GM23338 (cell line): ENCODE measurements at places on chromosomes 7 and 10. TPM values are rescaled to one million over a fixed set of nuclear protein-coding genes. Genes with fewer than 3 reads are reported as not detected.

The GIMAP8 gene
- total RNA-seq, result not detected in 2 replicates

The PLEKHS1 gene
- not detected in 2 replicates for total RNA-seq

The IFIT1 gene
- 3.1 and 3.9 TPM in 2 replicates for total RNA-seq

The CREB5 gene
- total RNA-seq, result 1.7 and 2.4 TPM in 2 replicates

The TMEM273 gene
- not detected in 2 replicates for total RNA-seq

The PLCE1 gene
- 0.08 and 0.10 TPM in 2 replicates for total RNA-seq

The AGR3 gene
- total RNA-seq, result not detected in 2 replicates

The MYOZ1 gene
- total RNA-seq, result 2.4 and 3.2 TPM in 2 replicates

DNA sequence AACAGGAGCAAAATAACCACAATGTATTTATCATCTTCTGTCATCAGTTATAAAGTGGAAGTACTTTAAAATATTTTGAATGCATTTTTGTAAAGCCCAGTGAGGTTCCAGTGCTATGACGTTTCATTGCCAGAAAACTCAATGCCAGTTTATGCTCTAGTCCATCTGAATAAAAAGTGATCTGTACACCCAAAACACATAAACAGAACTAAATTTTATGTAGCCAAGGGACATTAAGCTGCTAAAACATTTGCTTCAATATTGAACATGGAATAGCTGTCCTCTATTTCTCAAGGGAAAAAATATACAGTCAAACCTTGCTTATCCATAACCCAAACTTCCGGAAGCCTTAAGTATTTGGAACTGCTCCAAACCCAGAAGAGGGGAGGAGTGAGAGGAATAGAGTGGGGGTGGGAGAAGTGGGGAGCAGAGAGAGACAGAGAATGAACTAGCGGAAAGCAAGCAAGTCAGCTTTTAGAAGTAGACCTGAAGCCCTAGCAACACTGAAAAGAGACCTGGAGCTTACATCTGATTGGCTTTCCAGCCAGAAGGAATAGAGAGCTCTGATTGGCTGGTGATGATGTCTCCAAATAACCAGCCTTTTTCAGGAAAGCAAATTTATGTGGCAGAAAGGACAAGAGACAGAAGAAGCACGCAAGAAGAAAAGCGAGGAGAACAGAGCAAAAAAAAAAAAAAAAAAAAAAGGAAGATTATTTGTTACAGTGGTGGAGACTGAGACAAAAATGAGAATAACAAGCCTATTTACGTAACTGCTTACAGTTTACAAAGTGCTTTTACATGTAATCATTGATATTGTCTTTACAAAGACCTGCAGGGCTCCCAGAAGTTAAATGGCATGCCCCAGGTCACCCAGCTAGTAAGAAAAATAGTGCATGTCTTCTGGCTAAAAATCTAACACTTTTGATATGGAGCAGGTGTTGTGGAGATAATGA, 196.0 kb downstream of the RNLS start:
- DNase-seq, result peak; percentile 76
- H3K4me3 ChIP-seq, result no peak overlapping the region
- no peaks in the 10 kb centered on the region for H3K36me3 ChIP-seq
- peaks cover 3% of the 10 kb centered on the region for H3K4me1 ChIP-seq

- no peaks in the 10 kb centered on the region for H3K36me3 ChIP-seq
- no peaks in the 10 kb centered on the region for H3K27me3 ChIP-seq
- H3K4me3 ChIP-seq, result no peak overlapping the region
- DNase-seq, result no peak
- H3K4me1 ChIP-seq, result peaks cover 12% of the 10 kb centered on the region
Observed at GRCh38 chr7:133857376-133858119, 269.6 kb upstream of the LRGUK start.

DNA sequence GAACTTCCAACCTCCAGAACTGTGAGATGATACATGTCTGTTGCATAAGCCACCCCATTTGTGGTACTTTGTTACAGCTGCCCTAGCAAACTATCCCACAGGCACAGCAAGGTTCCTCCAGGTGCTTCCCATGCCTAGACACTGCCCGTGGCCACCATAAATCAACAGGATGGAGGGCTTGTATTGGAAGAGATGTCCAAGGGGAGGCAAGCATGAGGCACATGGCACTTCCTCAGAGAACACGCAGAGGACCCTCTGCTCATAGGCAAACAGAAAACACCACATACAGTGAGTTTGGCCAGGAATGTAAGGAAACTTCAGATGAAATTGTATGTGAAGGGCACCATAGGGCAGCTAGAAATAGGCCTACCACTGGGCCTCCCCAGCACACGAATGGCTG, 291.1 kb downstream of the GRID1 start:
- H3K36me3 ChIP-seq, result no peaks in the 10 kb centered on the region
- H3K4me3 ChIP-seq, result no peak overlapping the region
- no peaks in the 10 kb centered on the region for H3K27me3 ChIP-seq
- DNase-seq, result no peak
- no peaks in the 10 kb centered on the region for H3K4me1 ChIP-seq

- no peaks in the 10 kb centered on the region for H3K36me3 ChIP-seq
- peak; percentile 71 for DNase-seq
- H3K4me1 ChIP-seq, result no peaks in the 10 kb centered on the region
- H3K27ac ChIP-seq, result no peak overlapping the region
- no peak overlapping the region for H3K4me3 ChIP-seq
Observed at GRCh38 chr10:116444527-116445142, 17.0 kb downstream of the PNLIPRP3 start.

DNA sequence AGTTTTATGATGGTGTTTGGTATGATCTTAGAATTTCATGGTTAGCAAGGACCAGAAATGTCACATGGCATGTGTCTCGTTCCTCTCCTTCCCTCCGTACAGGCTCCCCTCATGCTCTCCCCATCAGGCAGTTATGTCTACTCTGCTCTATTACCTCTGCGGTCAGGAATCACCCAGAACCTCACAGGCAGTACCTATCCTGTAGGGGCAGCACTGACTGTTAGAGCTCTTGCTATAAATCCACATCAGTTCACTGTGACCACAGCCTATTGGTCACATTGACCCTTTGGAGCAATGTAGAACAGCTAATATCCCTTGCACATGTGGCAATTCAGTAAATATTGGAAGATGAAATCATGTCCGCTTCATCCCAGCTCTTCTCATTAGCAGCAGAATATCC, 151.8 kb downstream of the WNT2 start:
- no peak overlapping the region for H3K27ac ChIP-seq

DNA sequence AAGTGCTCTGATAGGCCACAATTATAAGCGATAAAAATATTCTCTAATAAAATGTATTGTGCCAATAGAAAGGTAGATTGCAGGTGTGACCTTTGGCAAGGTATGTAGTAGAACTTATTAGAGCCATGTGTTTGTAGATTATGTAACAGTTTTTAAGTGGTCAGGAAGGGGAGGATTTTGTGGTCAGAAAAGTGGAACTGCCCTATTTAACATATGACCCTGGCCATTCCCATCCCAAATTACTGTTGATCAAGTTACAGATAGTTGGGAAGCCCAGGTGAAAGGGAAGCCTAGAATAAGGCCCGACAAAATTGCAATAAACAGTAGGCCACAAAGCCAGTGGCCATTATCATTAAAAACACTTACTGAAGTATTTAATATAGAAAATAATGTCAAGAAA, 89.2 kb downstream of the SPAG6 start:
- H3K4me1 ChIP-seq, result peaks cover 14% of the 10 kb centered on the region
- no peaks in the 10 kb centered on the region for H3K36me3 ChIP-seq
- H3K4me3 ChIP-seq, result no peak overlapping the region
- DNase-seq, result no peak
- H3K27ac ChIP-seq, result no peak overlapping the region

- no peak overlapping the region for H3K27ac ChIP-seq
- H3K4me3 ChIP-seq, result no peak overlapping the region
- H3K4me1 ChIP-seq, result no peaks in the 10 kb centered on the region
- DNase-seq, result no peak
- no peaks in the 10 kb centered on the region for H3K36me3 ChIP-seq
Observed at GRCh38 chr10:6665847-6666246, 85.8 kb upstream of the PRKCQ start.

DNA sequence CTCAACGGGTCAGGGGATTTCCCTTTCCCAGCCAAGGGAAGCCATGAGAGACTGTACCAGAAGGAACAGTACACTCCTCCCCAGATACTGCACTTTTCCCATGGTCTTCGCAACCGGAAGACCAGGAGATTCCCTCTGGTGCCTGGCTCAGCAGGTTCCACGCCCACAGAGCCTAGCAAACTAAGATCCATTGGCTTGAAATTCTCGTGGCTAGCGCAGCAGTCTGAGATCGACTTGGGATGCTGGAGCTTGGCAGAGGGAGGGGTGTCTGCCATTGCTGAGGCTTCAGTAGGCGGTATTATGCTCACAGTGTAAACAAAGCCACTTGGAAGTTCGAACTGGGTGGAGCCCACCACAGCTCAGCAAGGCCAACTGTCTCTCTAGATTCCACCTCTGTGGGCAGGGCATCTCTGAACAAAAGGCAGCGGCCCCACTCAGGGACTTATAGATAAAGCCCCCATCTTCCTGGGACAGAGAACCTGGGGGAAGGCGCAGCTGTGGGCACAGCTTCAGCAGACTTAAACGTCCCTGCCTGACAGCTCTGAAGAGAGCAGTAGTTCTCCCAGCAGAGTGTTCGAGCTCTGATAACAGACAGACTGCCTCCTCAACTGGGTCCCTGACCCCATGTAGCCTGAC, 29.6 kb downstream of the SLC16A12 start:
- no peaks in the 10 kb centered on the region for H3K36me3 ChIP-seq

GRCh38 chr7:92832534-92833023, 3.8 kb downstream of the CDK6 start:
- 0 out of 2 replicates have a peak overlapping the region, but pooled peaks have one; percentile 40 for H3K27ac ChIP-seq
- peaks cover 13% of the 10 kb centered on the region for H3K27me3 ChIP-seq
- no peaks in the 10 kb centered on the region for H3K36me3 ChIP-seq
- peak overlapping the region; percentile 70 for H3K4me3 ChIP-seq

GRCh38 chr10:120262857-120263547, 194.0 kb upstream of the PLPP4 start:
- no peak for DNase-seq
- no peak overlapping the region for H3K27ac ChIP-seq
- H3K4me1 ChIP-seq, result no peaks in the 10 kb centered on the region
- H3K27me3 ChIP-seq, result no peaks in the 10 kb centered on the region
- no peaks in the 10 kb centered on the region for H3K36me3 ChIP-seq
- no peak overlapping the region for H3K4me3 ChIP-seq

GRCh38 chr7:101843293-101844271, 26.2 kb downstream of the CUX1 start:
- no peaks in the 10 kb centered on the region for H3K27me3 ChIP-seq
- H3K4me3 ChIP-seq, result peak overlapping the region; percentile 20; the same call in 1 of the 2 replicates
- H3K27ac ChIP-seq, result peak overlapping the region; percentile 64
- H3K36me3 ChIP-seq, result no peaks in the 10 kb centered on the region
- DNase-seq, result peak; percentile 78

DNA sequence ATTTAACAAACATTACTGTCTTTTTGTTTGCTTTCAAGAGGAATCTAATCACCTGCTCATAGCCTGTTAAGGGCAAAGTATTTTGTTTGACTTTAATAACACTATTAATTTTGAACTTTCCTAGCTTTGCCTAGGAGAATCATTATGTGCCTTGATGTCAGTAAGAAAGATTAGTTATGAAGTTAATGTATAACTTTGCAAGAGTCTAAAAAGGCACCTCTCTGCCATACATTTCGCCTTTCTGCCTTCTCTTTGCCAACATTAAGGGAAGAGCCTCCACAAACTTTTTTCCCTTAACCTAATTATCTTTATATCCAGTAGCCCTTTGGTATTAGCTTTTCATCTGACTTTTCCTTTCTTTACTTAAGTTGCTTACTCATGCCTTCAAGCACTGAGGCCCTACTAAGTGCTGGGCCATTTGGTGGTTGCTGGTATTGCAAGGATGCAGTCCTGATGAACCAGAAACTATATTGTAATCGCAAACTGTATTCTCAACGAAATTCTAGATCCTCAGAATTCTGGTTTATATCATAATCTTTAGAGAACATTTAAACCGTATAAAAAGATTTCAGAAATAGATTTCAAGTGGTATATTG, 108.5 kb downstream of the SND1 start:
- H3K4me1 ChIP-seq, result peaks cover 32% of the 10 kb centered on the region
- DNase-seq, result no peak
- no peaks in the 10 kb centered on the region for H3K36me3 ChIP-seq
- no peak overlapping the region for H3K27ac ChIP-seq
- H3K4me3 ChIP-seq, result no peak overlapping the region

DNA sequence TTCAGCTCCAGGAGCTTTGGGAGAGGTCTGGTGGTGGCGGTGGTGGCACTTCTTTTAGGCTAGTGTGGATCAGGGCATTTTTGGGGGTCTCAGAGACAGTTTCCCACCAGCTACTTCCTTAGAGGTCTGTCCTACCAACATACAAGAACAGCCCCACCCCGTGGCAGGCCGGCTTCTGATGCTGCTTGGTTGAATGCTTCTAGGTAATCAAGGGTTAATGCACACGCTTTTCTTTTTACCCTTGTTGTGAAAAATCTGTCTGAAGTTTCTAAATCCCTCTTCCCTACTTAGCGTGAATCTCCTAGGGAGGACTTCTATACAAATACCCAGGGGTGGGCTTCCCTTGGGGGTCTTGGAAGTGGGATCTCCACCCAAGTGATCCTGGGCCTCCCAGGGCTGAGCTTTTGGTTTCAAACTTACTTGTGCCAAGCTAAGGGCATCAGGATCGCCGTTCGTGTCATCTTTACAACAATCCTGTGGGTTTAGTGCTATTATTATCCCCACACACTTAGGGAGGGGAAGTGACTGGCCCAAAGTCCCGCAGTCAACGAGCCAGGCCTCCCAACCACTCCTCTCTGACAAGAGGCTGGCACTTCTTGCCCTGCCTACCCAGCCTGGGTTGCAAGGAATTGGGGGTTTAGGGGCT, 1.7 kb downstream of the SH2B2 start:
- no peak overlapping the region for H3K27ac ChIP-seq
- peak overlapping the region; percentile 94 for H3K4me3 ChIP-seq
- peaks cover 17% of the 10 kb centered on the region; the same call in 1 of the 2 replicates for H3K27me3 ChIP-seq
- no peaks in the 10 kb centered on the region for H3K36me3 ChIP-seq
- DNase-seq, result no peak

- H3K4me3 ChIP-seq, result no peak overlapping the region
- no peak overlapping the region for H3K27ac ChIP-seq
- no peaks in the 10 kb centered on the region for H3K36me3 ChIP-seq
- no peaks in the 10 kb centered on the region for H3K27me3 ChIP-seq
Observed at GRCh38 chr7:125599387-125599786, 669.8 kb upstream of the POT1 start.

GRCh38 chr10:127694580-127695193, 42.3 kb upstream of the FOXI2 start:
- peak overlapping the region; percentile 79; the same call in 1 of the 2 replicates for H3K27ac ChIP-seq
- H3K27me3 ChIP-seq, result no peaks in the 10 kb centered on the region
- H3K4me3 ChIP-seq, result 0 out of 2 replicates have a peak overlapping the region, but pooled peaks have one; percentile 15

- peaks cover 26% of the 10 kb centered on the region for H3K27me3 ChIP-seq
- H3K27ac ChIP-seq, result no peak overlapping the region
- H3K4me1 ChIP-seq, result peaks cover 9% of the 10 kb centered on the region; the same call in 1 of the 2 replicates
- H3K36me3 ChIP-seq, result no peaks in the 10 kb centered on the region
- H3K4me3 ChIP-seq, result peak overlapping the region; percentile 71
Observed at GRCh38 chr10:690372-691161, 1.1 kb upstream of the DIP2C start.

DNA sequence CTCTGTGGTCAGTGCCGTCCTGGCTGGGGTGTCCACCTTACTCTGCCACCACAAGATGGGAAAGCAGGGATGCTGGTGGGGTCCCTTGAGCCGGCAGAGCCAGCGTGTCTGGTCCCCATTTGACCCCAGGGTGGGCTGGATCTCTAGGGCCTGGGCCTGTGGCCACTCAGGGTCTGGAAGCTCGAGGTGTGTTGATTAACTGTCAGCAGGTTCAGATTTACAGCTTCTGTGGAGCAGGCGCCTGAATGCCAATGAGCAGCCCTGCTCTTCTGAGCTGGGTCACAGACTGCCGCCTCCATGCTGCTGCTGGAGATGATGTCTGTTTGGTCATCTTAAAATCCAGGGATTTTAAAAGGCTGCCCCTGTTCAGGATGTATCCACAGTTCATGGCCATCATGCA, 11.3 kb upstream of the DPYSL4 start:
- H3K27ac ChIP-seq, result no peak overlapping the region
- DNase-seq, result no peak
- no peaks in the 10 kb centered on the region for H3K4me1 ChIP-seq
